EH (cell line): ENCODE measurements at places on chromosomes 3 and 15.

- no peak for DNase-seq
These were observed 36.6 kb downstream of the DMXL2 start for GRCh38 chr15:51585986-51586385.

DNA sequence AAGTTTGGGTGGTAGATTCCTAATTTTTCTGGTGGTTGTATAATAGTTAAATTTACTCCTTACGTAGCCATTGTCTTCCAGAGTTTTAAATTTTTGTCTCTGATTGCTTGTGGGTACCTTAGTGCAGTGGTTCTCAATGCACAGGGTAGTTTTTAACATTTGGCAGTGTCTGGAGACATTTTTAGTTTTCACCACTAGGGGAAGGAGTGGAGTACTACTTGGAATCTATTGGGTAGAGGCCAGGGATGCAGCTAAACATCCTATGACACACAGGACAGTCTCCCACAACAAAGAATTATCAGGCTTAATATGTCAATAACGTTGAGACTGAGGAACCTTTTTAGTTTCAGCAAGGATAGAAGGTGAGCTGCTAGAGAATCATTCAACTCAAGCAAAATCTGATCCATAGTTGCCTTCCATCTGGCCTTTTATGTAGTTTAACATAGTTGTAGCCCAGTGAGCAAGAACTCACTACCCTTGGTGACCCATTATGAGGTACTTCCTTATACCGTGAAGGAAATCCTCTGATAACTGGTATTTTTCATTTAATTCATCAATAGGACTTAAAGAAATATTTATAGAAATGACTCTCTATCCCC is 8.6 kb upstream of the STX19 start:
- peak; percentile 70 for DNase-seq

DNA sequence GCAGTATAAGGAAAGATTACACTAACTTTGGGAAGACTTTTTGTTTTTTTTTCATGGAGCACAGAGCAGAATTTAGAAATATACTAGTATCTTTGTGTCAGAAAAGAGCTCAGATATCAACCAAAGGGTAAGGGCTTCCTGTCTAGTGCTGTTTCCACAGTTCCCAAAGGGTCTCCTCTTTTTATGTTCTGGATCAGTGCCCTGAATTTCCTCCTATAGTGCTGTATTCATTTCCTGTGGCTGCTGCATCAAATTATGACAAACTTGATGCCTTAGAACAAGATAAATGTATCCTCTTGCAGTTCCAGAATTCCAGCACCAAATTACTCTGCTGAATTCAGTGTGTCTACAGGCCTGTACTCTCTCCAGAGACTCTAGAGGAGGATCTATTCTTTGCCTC is 219.8 kb upstream of the THRB start:
- no peak for DNase-seq

- DNase-seq: peak; percentile 52
These were observed 675 bp downstream of the RBM15B start for GRCh38 chr3:51391566-51392354.

- no peak for DNase-seq
These were observed 298.7 kb upstream of the GOLIM4 start for GRCh38 chr3:168394439-168394838.

DNA sequence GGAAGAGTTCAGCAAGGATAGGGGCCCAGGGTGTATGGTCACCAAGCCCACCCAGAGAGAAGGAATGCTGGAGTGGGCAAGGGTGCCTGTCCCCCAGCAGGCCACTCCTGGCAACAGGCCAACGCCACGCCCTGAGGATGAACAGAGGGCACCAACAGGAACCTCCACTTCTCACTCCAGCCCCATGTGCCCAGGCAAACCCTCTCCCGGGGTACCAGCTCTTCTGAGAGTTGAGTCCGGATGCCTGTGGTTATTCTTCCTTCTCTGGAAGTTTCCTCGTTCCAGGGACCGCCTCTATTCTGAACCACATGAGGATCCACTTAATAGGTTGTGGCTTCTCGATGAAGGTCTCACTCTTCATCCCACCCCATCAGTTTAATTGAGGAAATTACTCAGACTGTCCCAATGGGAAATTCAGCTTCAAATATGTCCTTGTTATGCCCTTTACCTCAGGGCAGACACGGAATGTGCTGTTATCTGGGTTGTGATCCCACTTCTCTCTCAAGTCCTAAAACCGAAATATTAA is 114.3 kb downstream of the LIPC start:
- peak; percentile 54 for DNase-seq

GRCh38 chr3:31367518-31367917 is 165.2 kb upstream of the STT3B start:
- no peak for DNase-seq

- DNase-seq: peak; percentile 82
These were observed 107.8 kb downstream of the MBNL1 start for GRCh38 chr3:152376351-152377183.

DNA sequence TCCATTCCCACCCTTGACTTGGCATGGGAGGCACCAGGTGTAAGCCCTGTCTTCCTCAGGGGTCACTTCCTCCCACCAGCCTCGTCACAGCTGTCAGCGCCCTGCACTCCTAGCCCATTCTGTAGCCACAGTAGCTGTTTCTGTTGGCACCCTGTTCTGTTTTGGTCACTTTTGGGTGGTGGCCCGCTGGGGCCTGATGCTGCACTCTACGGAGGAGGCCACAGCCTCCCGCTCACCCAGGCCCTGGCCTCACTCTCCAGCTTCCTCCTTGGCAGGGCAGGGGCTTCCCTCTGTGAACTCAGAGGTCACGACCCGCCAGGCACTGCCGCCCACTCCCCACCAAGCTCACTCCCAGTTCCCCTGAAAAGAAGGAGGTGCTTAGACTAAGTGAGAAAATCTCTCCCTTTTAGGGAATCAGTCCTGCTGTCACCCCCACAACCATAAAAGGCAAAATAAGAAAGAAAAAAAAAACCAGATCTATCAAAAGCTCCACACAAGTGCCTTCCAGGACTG is 68.4 kb downstream of the MGLL start:
- no peak for DNase-seq

- no peak for DNase-seq
These were observed 469.6 kb upstream of the PPP2R3A start for GRCh38 chr3:135495891-135496290.

GRCh38 chr3:153038779-153039178 is 123.2 kb upstream of the RAP2B start:
- DNase-seq: no peak

- DNase-seq: peak; percentile 4
These were observed 75.4 kb upstream of the SLC6A1 start for GRCh38 chr3:10917176-10917575.
